ENCODE measurements at places on chromosomes 11 and 22.

- DNase-seq, result no peak
These were observed 11.5 kb upstream of the GLYAT start for GRCh38 chr11:58742981-58743880.

GRCh38 chr11:24861440-24861839, 364.6 kb downstream of the LUZP2 start:
- DNase-seq, result no peak

GRCh38 chr11:117851106-117851505, 25.4 kb downstream of the FXYD6 start:
- DNase-seq, result no peak

- DNase-seq, result no peak
These were observed 1.9 kb downstream of the BLID start for GRCh38 chr11:122113836-122114825.

DNA sequence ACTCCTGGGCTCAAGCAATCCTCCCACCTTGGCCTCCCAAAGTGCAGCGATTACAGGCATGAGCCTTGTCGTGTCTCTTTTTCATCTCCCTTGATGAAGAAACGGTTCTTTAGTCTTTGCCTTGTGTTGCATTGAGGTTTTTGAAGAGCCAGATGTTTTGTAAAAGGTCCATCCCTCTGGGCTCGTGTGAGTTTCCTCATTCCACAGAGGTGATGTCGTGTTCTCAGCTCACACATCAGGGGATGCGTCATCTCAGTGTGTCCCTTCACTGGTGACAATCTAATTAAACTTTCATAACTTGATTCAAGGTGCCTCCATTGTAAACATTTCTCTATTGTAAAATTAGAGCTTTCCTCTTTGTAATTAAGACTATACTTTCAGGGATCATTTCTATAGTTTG, 29.7 kb upstream of the TEF start:
- DNase-seq, result no peak

All from stimulated activated effector memory CD8-positive, alpha-beta T cell treated with anti-CD3 and anti-CD28 coated beads, Interleukin-12 subunit alpha, Interleukin-12 subunit beta, amount 100 ng/mL, for 72 hours (primary cell).